ENCODE measurements at places on chromosomes 7 and 10.

GRCh38 chr10:88311264-88311663 lies 271.9 kb downstream of the RNLS start:
- H3K4me3 ChIP-seq: no peak overlapping the region
- H3K4me1 ChIP-seq: no peaks in the 10 kb centered on the region
- no peaks in the 10 kb centered on the region for H3K27me3 ChIP-seq
- no peak for DNase-seq
- no peak overlapping the region for H3K27ac ChIP-seq

DNA sequence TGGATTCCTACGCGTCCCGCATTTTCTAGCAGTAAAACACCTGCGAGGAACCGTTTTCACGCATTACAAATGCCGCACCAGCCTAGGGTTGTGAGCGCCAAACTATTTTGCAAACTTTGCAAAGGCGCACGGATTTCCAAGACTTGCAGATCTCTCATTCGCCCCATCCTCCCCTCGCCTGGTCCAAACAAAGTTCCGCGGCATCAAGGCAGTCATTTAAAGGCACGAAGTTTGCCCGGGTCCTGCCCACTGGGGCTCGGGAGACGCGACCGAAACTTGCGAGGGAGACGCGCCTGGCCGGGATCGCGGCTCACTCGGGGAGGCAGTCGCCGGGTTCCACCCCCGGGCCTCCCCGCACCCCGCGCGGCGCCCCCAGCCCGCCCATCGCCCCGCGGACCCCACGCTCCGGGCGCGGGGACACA lies 613 bp downstream of the USP6NL start:
- DNase-seq: no peak
- H3K36me3 ChIP-seq: peaks cover 6% of the 10 kb centered on the region
- H3K4me1 ChIP-seq: peaks cover 21% of the 10 kb centered on the region

- H3K27me3 ChIP-seq: no peaks in the 10 kb centered on the region
- no peak overlapping the region for H3K27ac ChIP-seq
- H3K36me3 ChIP-seq: no peaks in the 10 kb centered on the region
- no peak for DNase-seq
- H3K4me3 ChIP-seq: no peak overlapping the region
These were observed 64.7 kb upstream of the JAZF1 start for GRCh38 chr7:28245123-28245878.

DNA sequence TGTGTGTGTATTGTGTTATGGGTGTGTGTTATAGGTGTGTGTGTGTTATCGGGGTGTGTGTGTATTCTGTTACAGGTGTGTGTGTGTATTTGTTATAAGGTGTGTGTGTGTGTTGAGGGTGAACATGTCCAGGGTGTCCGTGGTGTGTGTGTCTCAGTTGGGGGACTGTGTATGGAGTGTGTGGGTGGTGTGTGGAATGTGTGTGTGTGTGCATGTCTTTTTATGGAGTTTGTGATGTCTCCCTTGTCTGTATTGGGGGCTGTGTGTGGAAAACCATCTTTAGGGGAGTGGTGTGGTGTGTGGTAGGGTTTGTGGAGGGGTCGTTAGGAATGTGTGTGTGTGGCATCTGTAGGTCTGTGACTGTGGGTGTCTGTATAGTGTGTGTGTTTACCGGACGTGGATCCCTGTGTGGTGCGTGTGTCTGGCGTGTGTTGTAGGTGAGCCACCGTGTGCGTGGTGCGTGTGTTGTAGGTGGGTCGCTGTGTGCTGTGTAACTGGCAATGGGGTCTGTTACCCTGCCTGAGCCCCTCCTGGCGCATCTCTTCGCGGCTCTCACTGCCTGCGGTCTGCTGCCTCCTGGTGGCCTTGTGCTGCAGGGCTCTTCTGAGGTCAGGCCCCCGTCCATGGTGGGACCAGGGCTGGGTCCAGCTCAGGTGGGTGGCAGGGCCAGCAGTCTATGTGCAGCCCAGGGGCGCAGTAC lies 61.7 kb downstream of the PALD1 start:
- peaks cover 1% of the 10 kb centered on the region for H3K36me3 ChIP-seq
- no peak overlapping the region for H3K27ac ChIP-seq
- H3K27me3 ChIP-seq: peaks cover 10% of the 10 kb centered on the region

GRCh38 chr10:33236916-33237315 lies 97.6 kb downstream of the NRP1 start:
- no peak overlapping the region for H3K27ac ChIP-seq
- H3K4me1 ChIP-seq: no peaks in the 10 kb centered on the region
- no peak overlapping the region for H3K4me3 ChIP-seq
- H3K27me3 ChIP-seq: peaks cover 48% of the 10 kb centered on the region
- H3K36me3 ChIP-seq: no peaks in the 10 kb centered on the region
- no peak for DNase-seq

DNA sequence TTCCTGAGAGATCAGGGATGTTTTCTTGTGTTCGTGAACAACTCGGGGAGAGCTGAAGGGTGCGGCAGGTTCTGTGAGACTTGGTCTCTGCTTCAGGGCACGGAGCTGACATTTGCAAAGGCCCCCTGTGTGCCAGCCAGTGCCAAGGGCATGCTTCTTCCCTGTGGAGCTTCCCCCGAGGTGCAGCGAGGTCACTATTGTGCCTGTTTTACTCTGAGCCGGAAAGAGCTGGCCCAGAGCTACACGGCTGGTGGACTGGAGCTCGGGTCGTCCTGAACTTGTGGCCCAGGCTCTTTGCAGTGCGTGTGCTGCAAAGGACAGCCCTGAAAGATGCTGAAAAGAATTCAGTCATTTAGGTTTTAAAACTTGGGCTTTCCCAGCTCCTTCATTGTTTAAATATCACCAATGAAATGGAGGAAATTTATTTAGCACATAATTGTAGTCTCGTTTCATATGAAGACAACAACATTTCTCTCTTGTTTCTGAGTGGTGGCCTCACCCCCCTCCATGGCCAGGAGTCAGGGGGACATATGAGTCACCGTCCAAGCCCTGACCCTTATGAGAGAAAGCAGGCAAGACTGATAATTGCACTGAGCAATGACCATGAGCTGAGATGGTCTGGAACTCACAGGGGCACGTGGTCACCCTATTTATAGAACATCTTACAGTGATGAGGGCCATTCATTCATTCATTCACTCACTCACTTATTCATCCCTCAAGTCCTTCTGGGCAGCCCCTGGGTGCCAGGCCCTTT lies 102.6 kb downstream of the PTPRE start:
- no peak overlapping the region for H3K4me3 ChIP-seq
- DNase-seq: no peak
- peaks cover 6% of the 10 kb centered on the region for H3K36me3 ChIP-seq
- no peak overlapping the region for H3K27ac ChIP-seq

GRCh38 chr7:101911800-101912715 lies 94.6 kb downstream of the CUX1 start:
- no peaks in the 10 kb centered on the region for H3K27me3 ChIP-seq
- no peak overlapping the region for H3K4me3 ChIP-seq
- H3K27ac ChIP-seq: no peak overlapping the region
- H3K36me3 ChIP-seq: peaks cover 4% of the 10 kb centered on the region
- H3K4me1 ChIP-seq: peaks cover 18% of the 10 kb centered on the region

DNA sequence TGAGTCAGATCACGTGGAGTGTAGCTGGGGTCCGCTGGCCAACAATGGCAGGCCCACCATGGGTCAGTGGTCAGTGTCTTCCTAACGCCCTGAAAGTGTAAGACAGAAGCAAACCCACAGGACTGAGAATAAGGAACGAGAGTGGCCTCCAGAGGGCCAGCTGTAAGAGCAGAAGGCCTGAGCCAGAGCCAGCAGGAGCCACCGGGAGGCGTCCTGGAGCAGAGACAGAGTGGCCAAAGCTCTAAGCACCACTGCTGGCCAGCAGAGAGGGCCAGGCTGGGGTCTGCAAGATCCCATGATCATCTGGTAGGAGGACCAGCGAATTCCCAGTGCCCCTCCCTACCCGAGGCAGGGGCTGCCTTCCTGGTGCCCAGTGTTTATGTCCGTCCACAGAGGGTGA lies 9.2 kb downstream of the CCDC201 start:
- H3K27me3 ChIP-seq: peaks cover 65% of the 10 kb centered on the region
- no peaks in the 10 kb centered on the region for H3K36me3 ChIP-seq
- H3K4me3 ChIP-seq: no peak overlapping the region
- no peak for DNase-seq
- H3K27ac ChIP-seq: no peak overlapping the region
- no peaks in the 10 kb centered on the region for H3K4me1 ChIP-seq

GRCh38 chr7:45708046-45708950 lies 134.1 kb downstream of the ADCY1 start:
- H3K36me3 ChIP-seq: no peaks in the 10 kb centered on the region
- H3K27me3 ChIP-seq: peaks cover 33% of the 10 kb centered on the region
- no peak overlapping the region for H3K4me3 ChIP-seq
- H3K27ac ChIP-seq: no peak overlapping the region
- no peaks in the 10 kb centered on the region for H3K4me1 ChIP-seq
- DNase-seq: peak; percentile 7

DNA sequence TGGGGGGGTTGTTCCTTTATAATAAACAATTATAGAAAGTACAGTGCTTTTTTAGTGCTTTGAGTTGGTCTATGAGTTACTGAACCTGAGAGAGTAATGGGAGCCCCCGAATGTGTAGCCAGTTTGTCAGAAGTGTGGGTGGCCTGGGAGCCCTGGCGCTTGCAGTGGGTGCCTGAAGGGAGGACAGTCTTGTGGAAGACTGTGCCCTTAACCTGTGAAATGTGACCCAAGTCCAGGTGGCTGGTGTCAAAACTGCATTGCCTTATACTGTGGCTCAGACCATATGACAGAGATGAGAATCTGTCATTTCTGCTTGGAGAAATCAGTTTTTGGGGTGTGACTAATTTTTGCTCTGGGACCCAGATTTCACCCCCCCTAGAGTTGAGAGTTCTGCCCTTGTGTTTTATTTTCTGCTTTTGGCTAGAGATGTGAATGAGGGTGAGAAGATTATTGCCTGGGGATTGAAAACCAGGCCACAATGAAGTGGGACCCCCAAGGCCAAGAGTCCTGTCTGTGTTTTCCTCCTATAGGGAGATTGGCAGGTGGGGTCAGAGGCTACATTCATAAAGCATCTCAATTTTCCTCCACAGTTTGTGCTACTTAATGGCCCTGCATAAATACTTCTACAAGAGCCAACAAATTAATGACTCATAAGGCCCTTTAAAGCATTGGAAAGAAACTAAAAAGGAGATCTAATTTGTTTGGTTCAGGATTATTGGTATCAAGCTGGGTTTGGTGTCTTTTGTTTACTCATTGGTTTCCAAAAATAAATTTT lies 24.1 kb upstream of the CARD11 start:
- H3K4me1 ChIP-seq: peaks cover 92% of the 10 kb centered on the region
- H3K4me3 ChIP-seq: peak overlapping the region; percentile 50
- no peak for DNase-seq
- H3K27me3 ChIP-seq: no peaks in the 10 kb centered on the region
- peaks cover 12% of the 10 kb centered on the region for H3K36me3 ChIP-seq

DNA sequence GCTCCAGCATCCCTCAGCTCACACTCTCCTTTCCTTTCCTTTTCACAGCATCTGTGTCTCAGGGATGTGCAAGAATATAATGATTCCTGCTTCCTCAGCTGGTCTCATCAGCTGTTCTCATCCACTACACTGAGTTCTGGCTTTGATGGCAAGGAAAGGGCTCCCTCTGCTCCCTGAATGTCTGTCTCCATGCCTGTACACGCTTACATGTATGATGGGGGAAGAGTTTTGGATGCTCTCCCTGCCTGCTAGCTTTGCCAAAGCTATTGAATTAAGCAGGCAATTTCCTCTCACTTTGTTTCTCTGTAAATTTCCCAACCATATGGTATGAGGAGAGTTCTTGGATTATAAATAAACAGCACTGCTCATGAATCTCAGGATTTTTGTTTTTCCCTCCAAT lies 254.5 kb downstream of the SORCS3 start:
- H3K27ac ChIP-seq: no peak overlapping the region
- no peak overlapping the region for H3K4me3 ChIP-seq
- no peak for DNase-seq

GRCh38 chr10:35041502-35041879 lies 48.6 kb downstream of the CUL2 start:
- peaks cover 48% of the 10 kb centered on the region for H3K36me3 ChIP-seq
- no peak overlapping the region for H3K27ac ChIP-seq
- DNase-seq: no peak
- no peaks in the 10 kb centered on the region for H3K27me3 ChIP-seq
- H3K4me3 ChIP-seq: no peak overlapping the region

GRCh38 chr10:35012781-35013180 lies 77.4 kb downstream of the CUL2 start:
- no peak for DNase-seq
- peaks cover 50% of the 10 kb centered on the region for H3K36me3 ChIP-seq
- no peak overlapping the region for H3K4me3 ChIP-seq
- H3K4me1 ChIP-seq: no peaks in the 10 kb centered on the region

DNA sequence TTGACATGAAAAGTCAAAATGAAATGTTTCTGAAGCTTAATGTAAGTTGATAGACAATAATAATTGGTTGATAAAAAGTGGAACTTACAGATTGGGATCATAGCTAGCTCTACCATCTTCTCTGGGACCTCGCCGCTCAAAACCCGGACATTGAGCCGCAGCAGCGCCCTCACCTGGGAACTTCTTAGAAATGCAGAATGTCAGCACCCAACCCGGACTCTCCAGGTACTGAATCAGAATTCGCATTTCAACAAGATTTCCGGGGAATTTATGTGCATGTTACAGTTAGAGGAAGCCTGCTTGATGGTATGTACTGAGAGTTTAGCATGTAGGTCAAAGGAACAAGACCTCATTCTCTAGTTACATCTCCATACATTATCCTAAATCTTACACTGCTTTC lies 36.7 kb upstream of the ABLIM1 start:
- H3K4me3 ChIP-seq: no peak overlapping the region
- no peaks in the 10 kb centered on the region for H3K4me1 ChIP-seq
- H3K27ac ChIP-seq: no peak overlapping the region

GRCh38 chr10:124032971-124033886 lies 60.2 kb downstream of the CHST15 start:
- no peak overlapping the region for H3K27ac ChIP-seq
- H3K36me3 ChIP-seq: no peaks in the 10 kb centered on the region
- peaks cover 35% of the 10 kb centered on the region for H3K27me3 ChIP-seq

GRCh38 chr7:137715533-137715932 lies 131.2 kb downstream of the DGKI start:
- H3K4me1 ChIP-seq: no peaks in the 10 kb centered on the region
- no peaks in the 10 kb centered on the region for H3K36me3 ChIP-seq
- H3K4me3 ChIP-seq: no peak overlapping the region
- H3K27me3 ChIP-seq: peaks cover 11% of the 10 kb centered on the region
- DNase-seq: no peak
- H3K27ac ChIP-seq: no peak overlapping the region

- no peak overlapping the region for H3K4me3 ChIP-seq
- H3K27ac ChIP-seq: no peak overlapping the region
- H3K27me3 ChIP-seq: no peaks in the 10 kb centered on the region
- no peaks in the 10 kb centered on the region for H3K36me3 ChIP-seq
These were observed 336.4 kb upstream of the HGF start for GRCh38 chr7:82106201-82106600.

GRCh38 chr7:44132039-44132438 lies 8.7 kb upstream of the POLD2 start:
- H3K4me3 ChIP-seq: no peak overlapping the region
- H3K4me1 ChIP-seq: no peaks in the 10 kb centered on the region
- no peak for DNase-seq
- H3K27me3 ChIP-seq: no peaks in the 10 kb centered on the region
- no peak overlapping the region for H3K27ac ChIP-seq

- H3K4me1 ChIP-seq: no peaks in the 10 kb centered on the region
- no peak overlapping the region for H3K4me3 ChIP-seq
- H3K36me3 ChIP-seq: no peaks in the 10 kb centered on the region
- no peak for DNase-seq
- no peak overlapping the region for H3K27ac ChIP-seq
- no peaks in the 10 kb centered on the region for H3K27me3 ChIP-seq
These were observed 146.1 kb upstream of the TCF7L2 start for GRCh38 chr10:112803961-112804401.

All from central memory CD8-positive, alpha-beta T cell (primary cell).